ENCODE measurements at places on chromosomes 7 and 10. TPM values are rescaled to one million over a fixed set of nuclear protein-coding genes. Genes with fewer than 3 reads are reported as not detected.

DNA sequence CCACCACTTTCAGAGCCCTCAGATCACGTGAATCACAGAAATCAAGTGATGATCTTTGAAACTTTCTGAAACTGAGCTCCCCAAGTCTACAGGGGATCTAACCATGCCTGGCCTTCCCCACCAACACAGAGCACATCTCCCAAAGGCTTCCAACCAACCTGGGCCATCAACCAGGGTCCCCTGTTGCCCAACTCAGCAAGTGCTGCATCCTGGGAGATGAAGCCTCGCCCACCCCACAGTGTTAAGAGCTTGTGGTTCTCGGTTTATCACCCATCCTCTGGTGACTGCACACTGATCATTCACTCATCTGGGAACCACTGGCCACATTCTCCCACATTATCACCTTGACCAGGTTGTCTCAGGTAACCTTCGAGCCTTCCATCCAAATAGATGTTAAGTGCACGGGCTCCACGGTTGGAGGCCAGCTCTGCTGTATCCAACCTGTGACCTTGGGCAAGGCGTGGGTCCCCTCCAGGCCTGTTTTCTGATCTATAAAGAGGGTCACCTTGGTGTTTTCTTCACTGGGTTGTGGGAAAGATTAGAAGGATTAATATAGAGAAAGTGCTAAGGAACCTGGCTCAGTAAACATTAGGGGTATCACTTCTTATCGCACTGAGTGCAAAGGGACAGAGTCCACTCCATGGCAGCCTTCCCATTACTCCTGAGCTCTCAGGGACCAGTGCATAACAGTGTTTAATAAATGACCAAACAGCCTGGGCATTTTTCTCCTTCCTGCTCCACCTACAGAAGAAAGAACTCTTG is 3.6 kb downstream of the ZNF488 start:
- DNase-seq = no peak

GRCh38 chr7:110898516-110898915 is 192.4 kb upstream of the LRRN3 start:
- no peak for DNase-seq

DNA sequence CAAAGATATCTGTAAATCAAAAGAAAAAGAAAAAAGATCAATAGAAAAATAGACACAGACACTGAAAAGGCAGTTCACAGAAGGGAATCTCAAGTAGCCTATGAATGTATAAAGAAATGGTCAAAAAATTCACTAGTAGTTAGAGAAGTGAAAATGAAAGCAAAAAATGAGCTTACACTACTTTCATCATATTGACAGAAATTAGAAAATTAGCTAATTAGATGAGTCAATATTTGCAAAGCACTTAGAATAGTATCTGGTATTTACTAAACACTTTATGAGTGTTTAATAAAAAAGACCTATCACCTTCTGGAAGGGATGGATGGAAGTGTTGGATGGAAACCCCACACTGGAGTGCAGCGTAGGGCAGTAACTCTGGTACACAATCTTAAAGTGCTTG is 1.7 kb upstream of the CFAP58 start:
- DNase-seq = no peak

DNA sequence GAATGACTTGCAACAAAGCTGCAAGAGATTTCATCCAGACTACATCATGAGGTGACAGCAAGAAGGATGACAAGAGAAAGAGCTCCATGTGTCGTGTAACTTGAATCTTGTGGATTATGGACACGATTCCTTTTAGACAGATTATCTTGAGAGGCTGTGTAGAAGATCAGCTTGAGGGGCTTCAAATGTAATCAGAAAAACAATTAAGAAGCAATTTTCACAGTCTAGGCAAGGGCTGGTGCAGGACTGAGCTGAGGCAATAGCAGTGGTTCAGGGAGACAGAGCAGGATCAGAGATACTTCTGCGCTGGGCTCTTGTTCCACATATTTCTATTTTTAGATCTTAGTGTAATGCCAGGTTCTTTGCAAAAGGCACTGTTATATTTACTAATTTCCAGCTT is 253.0 kb upstream of the COBL start:
- DNase-seq = no peak

GRCh38 chr7:92722541-92722940 is 113.8 kb downstream of the CDK6 start:
- DNase-seq = no peak

The CFAP70 gene
- 1.4 TPM for total RNA-seq

The PTPN12 gene
- 45.6 TPM for total RNA-seq

The C10orf143 gene
- 1.4 TPM for total RNA-seq
